IMR-90 (cell line): ENCODE measurements at places on chromosomes 5 and 9.

DNA sequence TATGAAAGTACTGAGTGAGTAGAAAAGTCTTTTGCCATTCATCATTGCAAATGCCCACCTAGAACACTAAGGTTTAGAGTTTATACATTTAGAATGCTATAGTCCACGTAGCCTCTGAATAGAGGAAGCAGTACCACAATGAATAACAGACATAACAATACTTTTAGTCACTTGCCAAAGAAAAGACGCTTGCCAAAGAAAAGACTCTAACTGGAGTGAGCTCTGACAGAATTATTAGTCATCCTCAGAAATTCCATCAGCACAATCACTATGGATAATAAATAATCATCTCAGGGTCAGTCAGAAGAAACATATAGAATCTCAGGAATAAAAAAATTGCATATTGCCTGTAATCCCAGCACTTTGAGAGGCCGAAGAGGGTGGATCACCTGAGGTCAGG lies 168.5 kb upstream of the TARS1 start:
- DNase-seq = peak; percentile 94

GRCh38 chr9:38160613-38161215 lies 91.7 kb upstream of the SHB start:
- DNase-seq = peak; percentile 51

GRCh38 chr9:16459421-16460148 lies 410.9 kb downstream of the BNC2 start:
- DNase-seq = peak; percentile 23

GRCh38 chr5:68456756-68457217 lies 241.2 kb downstream of the PIK3R1 start:
- peak; percentile 53 for DNase-seq

DNA sequence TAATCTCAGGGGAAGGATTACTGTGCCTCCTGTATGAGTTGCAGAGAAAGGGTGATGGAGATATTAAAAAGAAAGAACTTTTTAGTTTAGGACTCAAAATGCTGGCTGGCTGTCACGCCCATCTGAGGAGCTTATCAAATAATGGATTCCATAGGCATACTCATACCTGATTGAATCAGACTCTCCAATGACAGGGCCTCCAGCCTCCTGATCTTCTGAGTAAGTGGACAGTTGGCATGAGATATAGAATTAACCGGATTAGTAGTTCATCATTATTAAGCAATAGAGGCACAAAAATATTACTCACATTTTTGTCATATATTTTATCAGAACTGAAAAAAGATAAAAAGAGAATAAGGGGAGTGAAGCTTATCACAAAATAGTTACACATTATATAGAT lies 157.0 kb upstream of the RASA1 start:
- no peak for DNase-seq

GRCh38 chr5:9207817-9208418 lies 338.0 kb downstream of the SEMA5A start:
- peak; percentile 69 for DNase-seq

GRCh38 chr5:443239-444151 lies 519 bp downstream of the EXOC3 start:
- no peak for DNase-seq

DNA sequence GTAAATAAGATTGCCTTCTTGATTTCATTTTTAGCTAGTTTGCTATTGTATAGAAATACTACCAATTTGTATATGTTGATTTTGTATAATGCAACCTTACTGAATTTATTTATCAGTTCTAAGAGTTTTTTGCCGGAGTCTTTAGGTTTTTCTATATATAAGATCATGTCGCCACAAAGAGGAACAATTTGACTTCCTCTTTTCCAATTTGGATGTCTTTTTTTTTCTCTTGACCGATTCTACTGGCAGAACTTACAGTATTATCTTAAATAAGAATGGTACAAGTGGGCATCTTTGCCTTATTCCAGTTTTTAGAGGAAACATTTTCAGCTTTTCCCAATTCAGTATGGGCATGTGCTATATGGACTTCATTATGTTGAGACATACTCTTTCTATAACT lies 624.7 kb upstream of the ACO1 start:
- DNase-seq = no peak
